ENCODE measurements at places on chromosomes 3 and 15.

GRCh38 chr3:160023476-160023875, 34.8 kb downstream of the IL12A start:
- no peak for DNase-seq

DNA sequence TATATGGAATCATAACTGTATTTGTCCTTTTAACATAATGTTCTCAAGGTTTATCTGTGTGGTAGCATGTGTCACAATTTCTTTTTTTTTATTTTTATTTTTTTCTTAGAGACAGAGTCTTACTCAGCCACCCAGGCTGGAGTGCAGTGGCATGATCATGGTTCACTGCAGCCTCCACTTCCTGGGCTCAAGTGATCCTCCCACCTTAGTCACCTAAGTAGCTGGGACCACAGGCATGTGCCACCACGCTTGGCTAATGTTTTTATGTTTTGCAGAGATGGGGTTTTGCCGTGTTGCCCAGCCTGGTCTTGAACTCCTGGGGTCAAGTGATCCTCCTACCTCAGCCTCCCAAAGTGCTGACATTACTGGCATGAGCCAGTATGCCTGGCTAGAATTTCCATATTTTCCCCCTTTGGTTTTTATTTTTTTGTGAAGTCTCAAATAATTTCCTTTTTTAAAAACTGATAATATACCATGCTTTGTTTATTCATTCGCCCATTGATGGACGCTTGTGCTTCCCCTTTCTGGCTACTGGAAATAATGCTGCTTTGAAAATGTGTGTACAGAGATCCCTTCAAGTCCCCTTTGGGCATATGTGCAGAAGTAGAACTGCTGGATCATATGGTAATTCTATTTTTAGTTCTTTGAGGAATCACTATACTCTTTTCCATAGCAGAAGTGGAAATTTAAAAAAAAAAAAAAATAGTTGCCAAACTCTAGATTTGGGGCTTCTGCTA, 28.4 kb downstream of the TMEM40 start:
- DNase-seq, result no peak

- DNase-seq, result no peak
These were observed 158.7 kb upstream of the UBE3A start for GRCh38 chr15:25597571-25597970.

- DNase-seq, result no peak
These were observed 3.0 kb downstream of the TRPM1 start for GRCh38 chr15:31098491-31098917.

DNA sequence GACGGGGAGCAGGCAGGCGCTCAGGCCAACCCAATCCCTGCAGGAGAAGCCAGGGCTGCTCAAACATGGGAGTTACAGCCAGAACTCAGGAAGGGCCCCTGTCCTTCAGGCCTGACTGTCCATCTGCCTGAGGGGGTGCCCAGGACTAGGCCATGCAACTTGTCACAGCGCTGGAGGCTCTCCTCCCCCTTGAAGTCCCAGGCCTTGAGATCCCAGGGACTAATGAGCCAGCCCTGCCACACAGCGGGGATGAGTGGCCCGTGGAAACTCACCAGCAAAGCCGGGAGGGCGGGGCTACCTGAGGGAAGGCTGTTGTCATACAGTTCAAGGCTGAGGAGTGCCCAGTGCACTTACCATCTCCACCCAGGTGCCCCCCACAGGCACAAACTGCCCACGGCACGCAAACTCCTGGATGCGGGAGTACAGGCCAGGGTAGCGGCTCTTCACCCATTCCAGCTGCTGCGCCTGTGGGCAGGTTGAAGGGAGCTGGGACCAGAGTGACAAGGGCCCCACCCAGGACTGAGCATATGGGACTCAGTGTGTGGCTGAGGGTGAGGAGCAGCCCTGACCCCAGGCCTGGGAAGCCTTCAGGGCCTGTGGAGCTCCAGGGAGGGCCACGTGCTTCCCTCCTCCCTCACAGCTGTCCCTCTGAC, 6.3 kb downstream of the MAN2C1 start:
- DNase-seq, result no peak

DNA sequence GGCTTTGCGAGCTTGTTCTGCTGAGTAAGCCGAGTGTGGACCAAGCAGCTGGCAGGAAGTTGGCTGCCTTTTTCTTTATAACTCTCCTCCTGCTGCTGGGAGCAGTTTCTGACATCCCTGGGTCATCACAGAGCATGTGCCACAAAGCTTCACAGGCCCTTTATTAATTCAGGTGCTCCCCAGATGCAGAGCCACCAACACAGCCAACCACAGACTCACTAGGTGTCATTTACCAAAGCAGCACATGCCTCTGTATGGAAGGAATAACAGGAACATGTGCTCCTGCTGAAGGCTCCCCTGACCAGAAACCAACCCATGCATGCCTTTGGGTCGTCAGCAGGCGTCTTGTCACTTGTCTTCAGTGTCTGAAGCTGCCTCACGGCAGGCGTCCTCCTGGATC, 152.5 kb downstream of the ADAMTS17 start:
- no peak for DNase-seq

GRCh38 chr3:40924559-40925141, 274.7 kb upstream of the CTNNB1 start:
- DNase-seq, result no peak

DNA sequence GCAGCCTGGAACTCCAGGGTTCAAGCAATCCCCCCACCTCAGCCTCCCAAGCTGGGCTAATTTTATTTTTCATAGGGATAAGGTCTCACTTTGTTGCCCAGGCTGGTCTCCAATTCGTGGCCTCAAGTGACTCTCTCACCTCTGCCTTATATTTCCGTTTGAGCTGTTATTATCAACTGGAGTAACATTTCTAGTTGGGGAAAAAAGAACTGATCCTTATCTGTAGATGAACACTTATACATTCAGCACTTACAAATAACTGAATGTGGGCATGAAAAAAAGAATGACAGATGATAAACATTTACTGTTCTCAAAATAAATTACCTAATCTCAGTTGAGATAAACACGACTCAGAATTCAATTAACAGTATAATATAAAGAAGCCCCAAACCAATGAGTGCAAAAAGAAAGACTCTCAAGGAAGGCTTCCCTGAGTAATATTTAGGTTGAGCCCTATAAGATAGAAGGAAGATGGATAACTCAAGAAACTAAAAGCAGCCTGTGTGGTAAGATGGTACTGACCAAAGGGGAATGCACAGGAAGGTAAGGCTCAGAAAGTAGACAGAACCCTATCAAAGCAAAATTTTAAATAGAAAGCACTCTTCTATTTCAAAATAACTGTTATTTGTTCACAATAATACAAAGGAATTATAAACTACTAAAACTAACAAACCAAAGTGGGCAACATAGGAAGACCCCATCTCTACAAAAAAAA, 11.8 kb downstream of the UBE3A start:
- no peak for DNase-seq

GRCh38 chr15:89576417-89576773, 1.1 kb downstream of the TICRR start:
- DNase-seq, result no peak

- DNase-seq, result no peak
These were observed 98.5 kb downstream of the STAG1 start for GRCh38 chr3:136653628-136654027.

DNA sequence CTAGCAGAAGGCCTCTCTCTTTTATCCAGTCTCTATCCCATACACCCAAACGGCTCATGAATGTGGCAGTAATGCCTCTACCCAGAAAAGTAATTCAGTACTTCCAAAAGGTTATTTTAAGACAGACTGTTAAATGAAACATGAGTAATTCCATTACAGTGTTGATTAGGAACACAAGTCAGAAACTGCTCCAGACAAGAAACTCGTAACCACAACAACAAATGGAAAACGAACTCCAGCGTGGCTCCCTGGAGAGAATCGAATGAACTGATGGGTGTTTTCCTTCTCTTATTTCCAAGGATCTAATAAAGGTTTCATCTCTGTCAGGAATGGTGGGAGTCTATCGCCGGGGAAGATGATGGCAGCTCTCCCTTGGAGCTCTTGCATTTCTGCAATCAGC, 228.4 kb downstream of the MAGI1 start:
- no peak for DNase-seq

GRCh38 chr3:32934150-32934742, 17.2 kb upstream of the CCR4 start:
- no peak for DNase-seq

DNA sequence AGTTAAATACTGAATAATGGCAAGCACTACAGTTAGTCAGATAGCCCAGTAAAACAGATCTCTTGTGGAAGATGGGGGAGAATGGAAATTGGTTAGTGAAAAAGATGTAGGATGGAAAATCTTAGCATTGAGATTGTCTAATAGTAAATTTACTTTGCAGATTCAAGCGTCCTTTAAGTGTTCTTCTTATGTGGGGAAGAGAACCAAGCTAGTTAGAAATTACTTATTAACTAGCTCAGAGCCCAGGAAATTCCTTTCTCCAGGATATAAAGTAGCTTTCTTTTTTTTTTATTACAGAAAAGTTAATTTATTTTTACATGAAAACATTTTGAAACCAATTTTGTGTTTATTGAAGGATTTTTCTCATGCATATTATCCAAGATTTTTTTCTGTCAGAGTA, 36.7 kb downstream of the TIPARP start:
- DNase-seq, result no peak

DNA sequence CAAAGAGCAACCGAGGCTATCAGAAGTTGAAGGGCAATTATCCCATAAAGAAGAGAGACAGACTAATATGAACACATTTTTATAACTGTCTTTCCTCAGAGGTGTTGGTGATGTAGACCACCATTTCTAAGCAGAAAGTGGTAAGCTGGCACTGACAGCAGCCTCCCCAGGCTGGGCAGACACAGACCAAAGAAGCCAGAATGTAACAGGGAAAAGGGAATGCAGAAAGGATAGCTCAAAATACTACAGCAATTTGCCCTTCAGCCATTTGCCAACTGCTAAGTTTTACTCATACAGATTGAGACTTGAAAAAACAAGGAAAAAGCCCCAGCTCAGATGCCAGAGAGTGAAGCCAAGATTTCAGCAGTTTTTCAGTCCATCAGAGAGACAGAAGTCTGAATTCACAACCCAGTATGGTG, 73.5 kb upstream of the ABI3BP start:
- no peak for DNase-seq

DNA sequence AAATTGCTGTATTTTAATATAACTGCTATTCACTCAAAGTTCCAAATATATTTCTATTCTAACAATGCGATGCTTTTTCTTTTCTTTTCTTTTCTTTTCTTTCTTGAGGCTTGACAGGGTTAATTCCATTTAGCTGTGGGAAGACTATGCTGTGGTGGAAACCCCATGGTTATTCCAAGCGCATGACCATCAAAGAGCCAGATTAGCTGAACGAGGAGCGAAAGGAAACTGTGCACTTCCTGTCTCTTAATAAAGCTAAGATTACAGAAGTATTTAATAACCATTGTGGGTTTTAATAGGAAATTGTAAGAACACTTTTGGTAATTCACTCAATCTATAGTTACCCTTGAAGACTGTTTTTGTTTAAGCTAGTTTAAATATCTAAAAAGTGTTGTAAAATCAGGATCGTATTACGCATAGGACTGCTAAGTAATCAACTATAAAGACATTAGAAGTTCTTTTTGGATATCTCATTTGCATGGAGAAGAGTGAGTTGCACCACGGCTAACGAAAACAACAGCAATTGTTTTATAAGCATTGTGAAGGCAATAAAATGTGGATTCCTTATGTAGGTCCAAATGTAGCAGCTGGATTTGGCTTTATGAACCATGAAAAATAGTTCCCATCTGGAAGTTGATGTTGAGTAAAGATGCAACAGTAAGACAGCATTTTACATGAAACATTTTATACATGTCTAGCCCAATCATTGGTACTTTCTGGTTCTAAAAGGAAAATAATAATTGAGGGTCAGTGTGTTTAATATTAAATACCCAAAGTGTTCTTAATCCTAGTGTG, 105.4 kb downstream of the ZIC1 start:
- DNase-seq, result no peak

- peak; percentile 43 for DNase-seq
These were observed 121.5 kb upstream of the TSC22D2 start for GRCh38 chr3:150286390-150287147.

DNA sequence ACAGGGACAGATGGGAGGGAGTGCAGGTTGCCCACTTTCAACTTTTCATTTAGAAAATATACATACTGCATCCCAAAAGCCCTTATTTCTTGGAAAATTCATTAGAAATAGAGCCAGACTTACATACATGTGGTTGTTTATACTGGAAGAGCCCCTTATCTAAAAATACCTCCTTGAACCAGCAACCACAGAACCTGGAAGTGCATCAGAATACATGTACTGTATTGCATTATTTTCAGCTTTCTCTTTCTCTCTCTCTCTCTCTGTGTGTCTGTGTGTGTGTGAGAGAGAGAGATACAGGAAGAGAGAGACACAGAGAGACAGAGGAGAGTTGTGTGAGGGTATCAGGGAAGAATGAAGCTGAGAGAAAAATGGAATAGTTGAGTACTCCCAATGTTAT, 29.5 kb upstream of the LSAMP start:
- no peak for DNase-seq

GRCh38 chr3:60431599-60431958, 819.7 kb downstream of the FHIT start:
- peak; percentile 54 for DNase-seq

GRCh38 chr15:59315914-59316451, 56.7 kb downstream of the MYO1E start:
- no peak for DNase-seq

- no peak for DNase-seq
These were observed 46.8 kb upstream of the ZCWPW2 start for GRCh38 chr3:28301688-28302087.

DNA sequence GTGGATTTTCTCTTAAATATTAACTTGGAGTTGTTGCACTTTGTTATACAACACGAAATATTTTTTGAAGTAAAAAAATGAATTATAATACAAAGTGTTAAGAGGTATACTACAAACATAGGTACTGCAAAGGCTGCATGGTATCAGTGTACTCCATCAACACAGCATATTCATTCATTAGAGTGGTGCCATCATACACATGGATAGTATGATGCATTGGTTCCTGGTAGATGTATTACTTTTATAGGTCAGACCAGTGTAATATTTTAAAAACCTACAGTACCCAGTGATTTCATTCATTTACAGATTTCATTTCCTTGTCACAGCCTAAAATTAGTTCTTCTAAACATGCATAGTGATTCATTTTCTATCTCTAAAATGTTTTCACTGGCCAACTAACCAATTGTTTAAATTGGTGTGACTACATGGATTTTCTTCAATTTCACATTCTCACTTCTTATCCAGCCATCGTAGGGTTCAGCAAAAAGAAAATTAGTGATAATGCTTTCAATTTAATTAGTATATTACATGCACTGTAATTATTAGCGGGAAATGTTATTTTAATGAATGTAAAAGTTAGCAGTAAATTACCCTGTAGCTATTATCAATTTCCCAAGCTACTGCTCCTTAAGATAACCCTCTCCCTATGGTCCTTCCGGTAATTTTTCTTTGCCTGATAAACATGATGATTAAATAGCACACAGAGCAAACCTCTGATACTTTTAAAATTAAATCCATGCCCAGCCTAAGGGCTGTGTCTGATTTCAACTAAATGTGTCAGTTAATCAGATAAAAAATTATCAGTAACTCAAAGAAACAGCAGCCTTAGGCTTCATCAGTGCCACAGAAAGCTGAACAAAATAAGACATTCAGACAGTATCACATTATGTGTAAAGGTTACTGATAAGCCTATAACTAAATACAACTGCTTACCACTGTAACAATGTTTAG, 68.4 kb downstream of the DPH6 start:
- DNase-seq, result no peak

Measured in iPS DF 6.9 (cell line).